Naive thymus-derived CD8-positive, alpha-beta T cell (primary cell): ENCODE measurements at places on chromosomes 2 and 18.

DNA sequence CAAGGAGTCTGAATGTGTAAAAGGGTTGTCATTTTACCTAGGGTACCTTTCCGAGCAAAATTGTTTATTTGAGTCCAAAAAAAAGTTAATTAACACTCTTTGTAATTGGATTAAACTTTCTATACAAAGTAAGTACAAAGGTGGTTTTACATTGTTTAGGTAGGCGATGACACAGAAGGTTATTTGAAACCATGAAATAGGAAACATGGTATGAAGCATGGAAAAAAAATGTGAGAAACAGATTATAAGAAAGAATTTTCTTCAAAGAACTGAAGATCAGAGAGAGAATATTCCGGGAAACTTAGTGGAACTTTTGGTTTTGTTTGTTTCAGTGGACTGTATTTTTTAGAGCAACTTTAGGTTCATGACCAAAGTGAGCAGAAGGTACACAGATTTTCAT, 32.7 kb downstream of the CARF start:
- no peak for DNase-seq

DNA sequence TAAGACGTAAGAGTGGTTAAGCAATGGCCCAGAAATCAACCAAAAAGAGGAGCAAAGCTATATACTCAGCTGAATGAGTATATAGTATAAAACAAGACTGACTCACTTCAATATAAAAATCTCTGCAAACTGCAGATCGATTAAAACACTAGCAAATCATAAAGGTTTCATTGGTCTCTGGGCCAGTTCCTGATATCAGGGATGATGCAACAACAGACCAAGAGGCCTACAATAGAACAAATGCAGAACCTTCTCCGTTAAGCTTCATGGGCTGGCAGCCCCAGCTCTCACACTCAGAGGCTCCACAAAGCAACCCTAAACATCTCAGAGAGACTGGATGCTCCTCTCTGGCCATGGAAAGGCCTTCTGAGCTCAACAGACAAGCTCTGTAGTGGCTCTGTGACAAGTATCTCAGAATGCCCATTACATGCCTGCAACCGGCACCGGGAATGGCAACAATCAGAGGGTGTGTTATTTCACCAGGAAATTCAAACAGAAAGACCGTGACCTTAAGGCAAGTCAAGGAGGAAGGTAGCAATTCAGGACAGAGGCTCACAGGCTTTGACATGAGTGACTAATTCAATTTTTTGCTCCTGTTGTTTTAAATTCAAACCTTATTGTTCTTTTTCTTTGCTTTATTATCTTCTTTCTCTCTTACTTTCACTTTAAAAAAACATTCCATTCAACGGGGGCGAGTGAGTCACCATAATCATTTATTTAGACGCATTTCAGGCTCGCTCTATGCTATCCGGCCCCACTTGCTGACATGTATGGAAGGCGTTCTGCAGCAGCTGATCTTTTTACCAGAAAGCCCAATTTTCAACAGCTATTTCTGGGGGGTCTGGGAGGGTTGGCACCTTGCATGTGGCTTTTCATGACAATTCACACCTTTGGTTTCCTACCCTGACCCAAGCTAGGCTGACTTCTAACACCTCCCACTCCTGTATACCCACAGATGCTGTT, 15.1 kb downstream of the CYRIA start:
- DNase-seq: no peak

GRCh38 chr18:2114765-2115164, 456.5 kb downstream of the METTL4 start:
- no peak for DNase-seq

GRCh38 chr2:81528852-81529480, 1224.4 kb upstream of the LRRTM1 start:
- no peak for DNase-seq

DNA sequence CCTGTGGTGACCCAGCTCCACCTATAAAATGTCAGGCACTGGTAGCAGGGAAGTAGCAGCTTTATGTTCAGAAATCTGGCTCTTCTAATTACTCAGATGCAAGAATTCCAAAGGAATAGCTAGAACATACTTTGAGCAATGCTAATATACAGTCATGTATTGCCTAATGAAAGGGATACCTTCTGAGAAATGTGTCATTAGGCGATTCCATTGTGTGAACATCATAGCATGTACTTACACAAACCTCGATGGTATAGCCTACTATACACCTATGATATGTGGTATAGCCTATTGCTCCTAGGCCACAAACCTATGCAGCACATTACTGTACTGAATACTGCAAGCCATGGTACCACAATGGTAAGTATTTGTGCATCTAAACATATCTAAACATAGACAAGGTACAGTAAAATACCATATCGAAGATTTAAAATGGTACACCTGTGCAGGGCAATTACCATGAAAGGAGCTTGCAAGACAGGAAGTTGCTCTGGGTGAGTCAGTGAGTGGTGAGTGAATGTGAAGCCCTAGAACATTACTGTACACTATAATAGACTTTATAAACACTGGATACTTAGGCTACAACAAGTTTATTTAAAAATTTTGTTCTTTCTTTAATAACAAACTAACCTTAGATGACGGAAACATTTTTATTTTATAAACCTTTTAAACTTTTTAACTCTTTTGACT, 50.3 kb upstream of the ETAA1 start:
- no peak for DNase-seq

GRCh38 chr2:203122317-203122986, 107.8 kb downstream of the NBEAL1 start:
- no peak for DNase-seq

GRCh38 chr2:180717588-180717987, 262.8 kb upstream of the UBE2E3 start:
- DNase-seq: no peak

DNA sequence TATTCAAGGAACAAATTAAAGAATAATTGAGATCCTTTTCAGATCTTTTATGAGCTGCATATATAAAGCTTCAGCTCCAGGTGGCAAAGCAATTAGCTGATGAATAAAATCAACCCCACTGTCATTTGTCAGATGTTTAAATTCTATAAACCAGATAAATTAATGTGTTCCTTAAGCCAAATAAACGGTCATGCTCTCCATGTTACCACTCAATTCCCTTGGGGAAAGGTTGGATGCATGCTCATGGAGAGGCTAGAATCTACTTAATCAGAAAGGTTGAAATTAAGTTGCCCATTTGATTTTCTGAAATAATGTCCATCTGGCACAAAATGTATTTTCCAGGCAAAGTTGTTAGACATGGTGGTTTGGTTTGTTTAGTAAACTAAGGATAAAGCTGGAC, 282.5 kb upstream of the SPRED2 start:
- DNase-seq: no peak

- DNase-seq: no peak
These were observed 182.0 kb upstream of the SESTD1 start for GRCh38 chr2:179446476-179447141.

DNA sequence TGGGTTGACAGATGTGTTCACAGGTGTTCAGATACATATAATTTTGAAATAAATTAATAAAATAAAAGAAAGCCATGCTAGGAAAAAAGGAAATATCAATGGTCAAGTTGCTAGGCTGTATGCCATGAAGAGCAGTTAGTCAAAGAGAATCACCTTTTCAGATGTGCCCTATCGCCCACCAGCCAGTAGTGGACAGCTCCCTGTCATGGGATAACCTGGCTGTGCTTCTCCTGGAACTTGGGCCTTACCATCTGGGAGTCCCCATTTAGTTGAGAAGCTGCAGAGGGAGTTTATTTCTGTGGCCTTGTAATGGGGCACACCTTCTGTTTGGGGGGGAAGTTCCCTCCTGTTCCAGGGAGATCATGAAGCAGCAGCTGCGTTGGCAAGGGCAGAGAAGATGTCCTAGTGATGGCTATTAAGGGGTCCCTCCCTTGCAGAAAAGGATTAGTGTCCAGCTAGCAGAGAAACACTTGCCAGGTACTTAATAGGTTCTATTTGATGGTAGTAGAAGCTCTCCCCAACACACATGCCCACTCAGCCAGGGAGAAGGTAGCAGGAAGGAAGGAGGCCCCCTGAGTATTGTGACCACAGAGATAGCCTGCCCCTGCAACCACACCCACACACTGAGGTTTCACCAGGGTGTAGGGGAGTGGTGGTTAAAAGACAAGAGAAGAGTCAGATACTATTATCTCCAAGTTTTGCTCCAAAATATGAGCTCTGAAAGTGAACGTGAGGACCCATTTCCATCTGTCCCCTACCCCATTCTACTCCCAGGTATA, 117.7 kb downstream of the B3GNT2 start:
- DNase-seq: no peak

GRCh38 chr18:12659904-12660605, 2.1 kb upstream of the SPIRE1 start:
- peak; percentile 32 for DNase-seq

- no peak for DNase-seq
These were observed 116.1 kb downstream of the ATL2 start for GRCh38 chr2:38260972-38261371.

- DNase-seq: no peak
These were observed 101.5 kb upstream of the GRB14 start for GRCh38 chr2:164722616-164723338.

- no peak for DNase-seq
These were observed 8.7 kb downstream of the SP3 start for GRCh38 chr2:173956454-173956853.

DNA sequence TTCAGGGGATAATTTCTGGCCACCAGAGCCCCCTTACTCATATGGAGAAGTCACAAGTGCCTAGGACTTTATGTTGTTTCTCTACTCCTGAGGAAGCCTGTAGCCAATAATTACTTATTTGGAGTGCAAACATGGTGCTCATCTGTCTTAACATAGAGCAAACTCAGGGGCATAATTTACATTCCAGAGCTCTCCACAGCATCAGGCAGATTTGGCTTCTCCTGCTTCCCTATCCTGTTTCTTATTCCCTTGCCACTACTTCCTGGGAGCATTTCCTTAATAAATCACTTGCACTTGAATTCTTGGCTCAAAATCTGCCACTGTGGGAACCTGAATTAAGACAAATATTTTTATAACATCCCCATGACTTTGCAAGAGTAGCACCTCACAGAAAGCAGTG, 960.9 kb downstream of the SOCS6 start:
- no peak for DNase-seq

- DNase-seq: no peak
These were observed 297.1 kb downstream of the AFF3 start for GRCh38 chr2:99845296-99845695.

GRCh38 chr2:171531291-171531690, 9.0 kb downstream of the CYBRD1 start:
- DNase-seq: no peak

DNA sequence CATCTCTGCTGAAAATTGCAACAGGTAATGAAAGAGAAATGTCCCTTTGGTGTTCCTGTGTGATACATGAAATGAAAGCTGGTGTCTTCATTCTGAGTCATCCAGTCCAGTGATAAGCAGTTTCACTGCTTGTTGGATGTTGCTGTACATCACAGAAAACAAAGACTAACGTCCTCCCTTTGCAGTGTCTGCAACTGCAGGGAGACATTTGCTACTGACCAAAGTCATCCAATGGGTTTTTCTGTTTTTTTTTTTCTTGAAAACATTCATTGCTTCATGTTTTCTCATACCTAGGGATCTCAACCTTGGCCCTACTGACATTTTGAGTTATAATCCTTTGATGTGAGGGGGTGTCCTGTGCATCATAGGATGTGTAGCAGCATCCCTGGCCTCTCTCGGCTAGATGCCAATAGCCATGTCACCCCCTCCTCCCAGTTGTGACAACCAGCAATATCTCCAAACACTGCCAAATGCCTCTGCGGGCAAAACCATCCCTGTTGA, 63.6 kb upstream of the FZD5 start:
- DNase-seq: no peak

DNA sequence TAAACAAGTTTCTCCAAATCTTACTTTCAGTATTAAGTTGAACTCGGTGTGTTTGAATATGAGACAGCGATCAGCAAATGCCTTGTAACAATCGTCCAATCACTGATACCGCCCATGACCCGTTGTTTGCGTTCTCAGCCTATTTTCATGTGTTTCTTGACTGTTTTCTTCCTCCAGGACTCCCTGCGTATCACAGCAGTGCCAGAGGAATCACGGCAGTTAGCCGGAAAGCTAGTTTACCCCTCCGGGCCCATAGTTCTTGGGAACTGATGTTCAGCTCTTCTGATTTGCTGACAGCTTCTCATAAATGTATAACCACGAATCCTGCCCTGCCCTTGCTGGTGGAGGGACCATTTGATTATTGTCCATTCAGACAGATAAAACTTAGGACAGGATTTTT, 42.2 kb upstream of the TPO start:
- DNase-seq: no peak

DNA sequence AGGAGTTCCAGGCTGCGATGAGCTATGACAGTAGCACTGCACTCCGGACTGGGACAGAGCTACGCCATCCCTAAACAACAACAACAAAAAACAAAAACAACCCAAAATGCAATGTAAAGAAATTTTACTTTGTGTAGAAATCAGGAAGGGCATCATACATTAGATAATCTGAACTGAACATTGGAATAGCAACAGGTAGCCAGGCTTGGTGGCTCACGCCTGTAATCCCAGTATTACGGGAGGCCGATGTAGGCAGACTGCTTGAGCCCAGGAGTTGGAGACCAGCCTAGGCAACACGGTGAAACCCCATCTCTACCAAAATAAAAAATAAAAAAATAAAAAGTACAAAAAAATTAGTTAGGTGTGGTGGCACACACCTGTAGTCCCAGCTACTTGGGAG, 2.1 kb upstream of the PNO1 start:
- DNase-seq: no peak

DNA sequence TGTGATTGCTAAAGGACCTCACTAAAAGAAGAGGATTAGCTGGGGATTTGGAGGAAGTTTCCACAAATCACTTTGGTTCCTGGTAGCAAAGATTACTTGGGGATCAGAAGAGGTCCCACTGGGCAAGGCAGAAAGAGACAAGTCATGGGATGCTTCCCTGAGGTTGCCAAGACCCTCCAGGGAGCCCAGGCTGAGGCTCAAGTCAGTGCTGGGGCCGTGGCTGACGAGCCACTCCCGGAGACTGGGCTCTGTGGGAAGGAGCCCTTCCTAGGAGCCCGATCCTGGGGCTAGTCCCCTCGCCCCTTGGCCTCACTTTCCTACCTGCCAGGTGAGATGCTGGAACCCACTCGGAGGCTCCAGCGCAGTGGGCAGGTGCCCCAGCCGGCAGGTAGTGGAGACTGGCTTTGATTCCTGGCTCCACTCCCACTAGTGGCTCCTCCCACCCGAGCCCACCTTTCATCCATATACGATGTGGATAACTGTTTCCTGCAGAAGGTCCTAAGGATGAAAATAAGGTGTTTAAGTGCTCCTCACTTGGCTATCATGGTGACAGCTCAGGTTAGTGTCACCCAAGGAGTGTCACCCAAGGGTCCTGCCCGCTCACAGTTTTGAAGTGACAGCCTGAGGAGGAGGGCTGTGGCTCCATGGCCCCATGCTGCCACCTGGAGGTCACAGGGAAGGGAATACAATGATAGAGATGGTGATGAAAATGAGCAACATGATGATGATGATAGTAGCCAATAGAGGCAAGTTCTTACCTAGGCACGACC, 100.5 kb downstream of the CAPN13 start:
- peak; percentile 74 for DNase-seq
